ENCODE measurements at places on chromosomes 11 and 22. TPM values are rescaled to one million over a fixed set of nuclear protein-coding genes. Genes with fewer than 3 reads are reported as not detected.

Gene OR51B6
- total RNA-seq = not detected

GRCh38 chr11:130396965-130397364 lies 31.4 kb downstream of the ADAMTS8 start:
- H3K4me3 ChIP-seq = no peak overlapping the region
- no peak overlapping the region for H3K27ac ChIP-seq
- H3K27me3 ChIP-seq = peaks cover 5% of the 10 kb centered on the region
- no peaks in the 10 kb centered on the region for H3K36me3 ChIP-seq
- H3K4me1 ChIP-seq = peaks cover 7% of the 10 kb centered on the region

DNA sequence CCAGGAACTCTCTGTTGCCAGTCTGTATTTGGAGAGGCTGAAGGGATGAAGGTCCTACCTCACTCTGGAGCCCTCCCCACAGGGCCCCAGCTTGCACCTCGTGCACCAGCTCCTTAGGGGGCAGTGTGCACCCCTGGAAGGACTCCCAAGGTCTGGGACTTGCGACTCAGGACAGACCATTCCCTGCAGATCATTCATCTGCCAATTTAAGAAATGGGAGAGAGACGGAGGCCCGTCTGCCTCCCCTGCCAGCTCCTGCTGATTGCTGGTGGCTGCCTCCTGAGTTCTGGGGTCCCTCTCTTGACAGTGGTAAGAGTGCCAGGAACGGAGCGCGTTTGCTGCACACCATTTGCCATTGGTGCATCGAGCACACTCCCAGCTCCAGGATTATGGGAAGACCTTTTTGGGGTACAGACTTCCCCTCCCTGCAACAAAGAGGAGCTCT lies 27.4 kb upstream of the MALAT1 start:
- H3K36me3 ChIP-seq = no peaks in the 10 kb centered on the region
- no peaks in the 10 kb centered on the region for H3K27me3 ChIP-seq
- H3K4me3 ChIP-seq = peak overlapping the region; percentile 3
- DNase-seq = peak; percentile 15

- no peak for DNase-seq
- peaks cover 63% of the 10 kb centered on the region for H3K4me1 ChIP-seq
- peak overlapping the region; percentile 90 for H3K27ac ChIP-seq
- H3K36me3 ChIP-seq = peaks cover 62% of the 10 kb centered on the region
- H3K4me3 ChIP-seq = peak overlapping the region; percentile 90
Measured at GRCh38 chr11:6611092-6611962, 689 bp downstream of the TAF10 start.

DNA sequence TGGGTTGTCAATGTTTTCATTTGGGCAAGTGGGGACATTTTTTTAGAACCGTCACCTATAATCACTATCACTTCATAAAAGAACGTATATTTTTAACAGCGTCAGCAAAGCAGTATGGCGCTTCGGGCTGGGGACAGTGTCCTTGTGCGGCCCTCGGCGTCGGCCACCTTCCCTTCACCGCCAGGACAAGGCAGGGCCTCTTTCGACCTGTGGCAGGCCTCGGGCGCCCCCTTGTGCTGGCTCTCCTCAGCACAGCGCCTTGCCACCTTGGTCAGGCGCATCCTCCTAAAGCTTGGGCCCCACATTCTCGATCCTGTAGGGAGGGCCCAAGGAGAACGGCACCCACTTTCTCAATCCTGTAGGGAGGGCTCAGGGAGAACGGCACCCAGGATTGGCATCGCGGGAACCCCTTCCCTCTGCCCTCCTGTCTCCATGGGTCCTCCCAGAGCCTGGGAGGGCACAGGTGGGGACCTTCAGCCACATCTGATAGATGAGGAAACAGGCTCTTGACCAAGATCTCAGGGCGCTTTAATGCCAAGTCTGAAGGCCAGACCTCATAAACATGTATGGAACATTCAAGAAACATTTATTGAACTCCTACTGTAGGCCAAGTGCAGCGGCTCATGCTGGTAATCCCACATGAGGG lies 11.5 kb upstream of the FADD start:
- H3K4me3 ChIP-seq = no peak overlapping the region
- H3K27me3 ChIP-seq = peaks cover 13% of the 10 kb centered on the region
- H3K36me3 ChIP-seq = no peaks in the 10 kb centered on the region
- no peak overlapping the region for H3K27ac ChIP-seq

Gene MS4A6A
- total RNA-seq = 3.3 TPM

- H3K36me3 ChIP-seq = peaks cover 27% of the 10 kb centered on the region
- H3K4me3 ChIP-seq = no peak overlapping the region
- H3K27ac ChIP-seq = no peak overlapping the region
- no peaks in the 10 kb centered on the region for H3K27me3 ChIP-seq
Measured at GRCh38 chr22:19440411-19441195, 6.9 kb downstream of the C22orf39 start.

Gene C11orf87
- total RNA-seq = not detected

DNA sequence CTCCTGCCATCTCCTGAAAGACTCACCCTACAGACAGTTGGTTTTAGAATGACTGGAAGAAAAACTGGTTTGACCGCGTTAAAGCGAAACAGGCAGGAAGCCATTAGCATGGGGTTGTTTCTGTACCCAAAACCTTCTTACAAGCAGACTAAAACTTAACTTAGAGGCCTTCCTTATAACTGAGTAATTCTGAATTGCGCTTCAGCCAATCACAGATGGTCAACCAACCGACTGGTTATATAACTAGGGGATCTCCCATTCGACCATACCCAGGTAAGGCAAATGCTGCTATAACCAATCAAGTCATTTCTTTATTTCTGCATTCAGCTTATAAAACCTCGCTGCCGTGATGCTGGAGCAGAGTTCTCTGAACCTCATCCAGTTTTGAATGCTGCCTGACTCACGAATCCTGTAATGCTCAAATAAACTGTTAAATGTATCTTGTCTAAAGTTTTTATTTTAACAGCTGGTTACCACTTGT lies 87.8 kb upstream of the DRD2 start:
- no peaks in the 10 kb centered on the region for H3K36me3 ChIP-seq
- no peak for DNase-seq
- no peaks in the 10 kb centered on the region for H3K27me3 ChIP-seq
- no peak overlapping the region for H3K27ac ChIP-seq
- H3K4me3 ChIP-seq = no peak overlapping the region

Gene CRYBB2
- total RNA-seq = not detected

DNA sequence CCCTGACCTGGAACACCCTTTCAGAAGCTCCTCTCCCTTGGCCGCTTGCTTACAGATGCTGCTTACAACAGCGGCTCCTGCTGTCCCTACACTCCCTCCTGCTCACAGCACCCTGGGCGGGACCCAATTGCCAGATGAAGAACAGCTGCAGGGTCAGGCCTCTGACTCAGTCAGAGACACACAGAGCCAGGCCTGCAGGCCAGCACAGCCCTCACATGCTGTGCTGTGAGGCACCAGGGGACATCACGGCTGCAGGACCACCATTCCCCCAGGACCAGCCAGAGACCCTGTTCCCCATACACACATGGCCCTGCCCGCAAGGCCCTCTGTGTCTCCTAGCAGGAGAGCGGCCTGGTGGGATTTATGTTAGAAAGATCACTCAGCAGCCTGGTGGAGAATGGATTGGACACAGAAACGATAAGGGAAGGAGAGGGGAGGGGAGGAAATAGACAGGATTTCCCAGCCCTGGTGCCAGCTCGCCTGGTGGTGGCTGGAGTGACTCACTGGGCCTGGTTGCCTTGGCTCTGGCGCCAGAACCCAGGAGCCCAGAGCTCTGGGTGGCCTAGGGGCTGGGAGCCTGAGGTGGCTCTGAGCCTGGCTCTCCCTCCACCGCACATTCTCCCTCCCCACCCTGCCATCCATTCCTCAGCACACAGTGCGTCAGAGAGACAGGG lies 6.7 kb downstream of the CAPN5 start:
- no peak overlapping the region for H3K27ac ChIP-seq
- no peaks in the 10 kb centered on the region for H3K36me3 ChIP-seq
- no peaks in the 10 kb centered on the region for H3K27me3 ChIP-seq

DNA sequence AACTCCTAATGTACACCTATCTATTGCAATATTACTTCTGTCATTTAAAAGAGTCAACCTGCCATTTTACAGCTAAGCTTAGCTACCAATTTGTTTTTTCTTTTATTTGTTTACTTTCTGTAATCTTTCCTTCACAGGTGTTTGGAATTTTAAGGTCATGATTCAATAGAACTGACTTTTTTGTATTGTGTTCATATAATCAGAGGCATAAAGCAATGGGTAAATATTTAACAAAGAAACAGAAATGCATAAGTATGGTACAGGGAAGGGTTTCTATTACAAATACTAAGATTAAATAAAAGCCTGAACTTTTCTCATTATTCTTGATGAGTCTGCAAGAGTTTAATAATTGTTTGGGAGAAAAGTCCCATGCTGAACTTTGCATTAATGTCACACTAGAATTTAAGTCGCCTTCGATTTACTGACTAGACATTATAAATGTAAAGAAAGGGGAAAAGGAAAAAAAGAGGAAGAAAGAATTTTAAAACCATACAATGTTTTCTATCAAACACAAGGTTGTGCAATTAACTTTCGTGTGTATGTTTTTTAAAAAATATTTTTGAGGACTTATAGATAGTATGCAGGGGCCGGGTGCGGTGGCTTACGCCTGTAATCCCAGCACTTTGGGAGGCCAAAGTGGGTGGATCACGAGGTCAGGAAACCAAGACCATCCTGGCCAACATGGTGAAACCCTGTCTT lies 35.0 kb upstream of the HIPK3 start:
- no peak for DNase-seq
- no peak overlapping the region for H3K27ac ChIP-seq
- H3K4me1 ChIP-seq = no peaks in the 10 kb centered on the region
- H3K36me3 ChIP-seq = no peaks in the 10 kb centered on the region
- no peak overlapping the region for H3K4me3 ChIP-seq

DNA sequence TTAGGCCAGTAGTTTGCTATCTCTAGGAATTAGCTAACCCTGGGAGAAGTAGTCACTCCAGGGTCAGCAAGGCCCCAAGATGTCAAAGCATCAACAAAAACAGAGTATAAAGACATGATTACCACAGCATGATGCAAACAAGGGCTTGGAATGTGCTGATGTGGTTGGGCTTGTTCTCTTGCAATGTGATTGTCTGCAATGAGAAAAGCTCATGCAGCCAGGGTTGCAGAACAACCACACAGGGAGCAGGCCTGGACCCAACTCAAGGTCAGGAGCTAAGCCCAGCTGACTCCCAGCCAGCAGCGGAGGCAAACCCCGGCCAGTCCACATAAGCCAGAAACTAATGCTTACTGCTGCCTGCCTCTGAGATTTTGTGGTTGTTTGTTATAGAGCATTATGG lies 132.4 kb upstream of the ZC3H12C start:
- H3K36me3 ChIP-seq = no peaks in the 10 kb centered on the region
- DNase-seq = no peak
- H3K27ac ChIP-seq = no peak overlapping the region
- H3K4me3 ChIP-seq = no peak overlapping the region

Gene PICALM
- total RNA-seq = 73.3 TPM

DNA sequence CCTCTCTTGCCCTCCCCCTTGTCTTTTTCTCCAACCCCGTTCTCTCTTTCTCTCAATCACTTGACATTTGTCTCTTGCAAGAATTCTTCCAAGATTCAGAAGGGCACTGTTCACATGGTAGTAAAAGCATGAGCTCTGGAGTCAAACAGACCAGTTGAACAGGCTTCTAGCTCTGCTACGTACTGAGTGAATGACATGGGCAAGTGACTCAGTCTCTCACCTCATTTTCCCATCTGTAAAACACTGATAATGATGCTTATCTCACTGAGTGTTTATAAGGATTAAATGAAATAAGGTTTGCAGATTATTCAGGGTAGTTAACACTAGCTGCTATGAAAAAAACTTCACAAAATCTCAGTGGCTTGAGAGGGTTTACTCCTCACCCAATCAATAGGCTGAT lies 5.9 kb upstream of the IL10RA start:
- H3K4me3 ChIP-seq = no peak overlapping the region
- H3K4me1 ChIP-seq = peaks cover 69% of the 10 kb centered on the region
- no peaks in the 10 kb centered on the region for H3K36me3 ChIP-seq
- no peak for DNase-seq
- H3K27ac ChIP-seq = no peak overlapping the region
- no peaks in the 10 kb centered on the region for H3K27me3 ChIP-seq

DNA sequence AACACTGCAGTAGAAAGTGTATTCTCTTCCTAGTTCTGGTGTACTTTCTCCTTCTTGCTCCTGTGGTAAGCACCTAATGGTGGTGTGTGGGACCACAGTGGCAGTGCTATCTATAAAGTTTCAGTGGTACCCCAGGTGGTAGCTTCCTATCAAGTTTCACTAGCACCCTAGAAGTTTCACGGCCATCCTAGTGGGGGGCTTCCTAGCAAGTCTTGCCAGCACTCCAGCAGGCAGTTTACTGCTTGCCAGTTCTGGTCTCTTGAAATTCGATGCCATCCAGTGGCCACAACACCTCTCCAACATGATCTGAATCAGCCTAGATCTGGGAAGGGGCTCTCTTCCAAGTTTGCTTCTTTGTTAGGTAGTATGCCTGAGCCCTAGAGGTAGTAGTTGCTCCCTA lies 229.6 kb downstream of the SWAP70 start:
- DNase-seq = no peak
- H3K4me1 ChIP-seq = no peaks in the 10 kb centered on the region
- peaks cover 12% of the 10 kb centered on the region for H3K36me3 ChIP-seq
- no peak overlapping the region for H3K4me3 ChIP-seq
- no peaks in the 10 kb centered on the region for H3K27me3 ChIP-seq

DNA sequence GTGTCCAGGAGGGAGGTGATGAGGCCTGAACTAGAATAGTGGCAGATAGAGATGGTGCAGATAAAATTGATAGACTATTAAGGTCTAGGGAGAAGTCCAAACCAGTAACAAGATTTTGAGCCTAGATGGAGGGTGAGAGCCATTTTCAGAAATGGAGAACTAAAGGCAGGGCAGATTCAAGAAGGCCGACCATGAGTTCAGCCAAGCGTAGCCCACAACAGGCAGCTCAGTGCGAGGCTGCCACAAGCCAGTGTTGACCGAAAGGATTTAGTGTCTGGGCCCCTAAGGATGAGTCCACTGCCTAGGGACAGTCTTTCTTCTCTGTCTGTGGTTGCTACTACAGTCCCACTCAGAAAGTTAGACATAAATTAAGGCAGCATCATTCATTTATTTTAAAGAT lies 51.7 kb downstream of the PPP2R1B start:
- H3K27ac ChIP-seq = no peak overlapping the region
- no peaks in the 10 kb centered on the region for H3K4me1 ChIP-seq
- peaks cover 25% of the 10 kb centered on the region for H3K36me3 ChIP-seq
- no peak for DNase-seq

DNA sequence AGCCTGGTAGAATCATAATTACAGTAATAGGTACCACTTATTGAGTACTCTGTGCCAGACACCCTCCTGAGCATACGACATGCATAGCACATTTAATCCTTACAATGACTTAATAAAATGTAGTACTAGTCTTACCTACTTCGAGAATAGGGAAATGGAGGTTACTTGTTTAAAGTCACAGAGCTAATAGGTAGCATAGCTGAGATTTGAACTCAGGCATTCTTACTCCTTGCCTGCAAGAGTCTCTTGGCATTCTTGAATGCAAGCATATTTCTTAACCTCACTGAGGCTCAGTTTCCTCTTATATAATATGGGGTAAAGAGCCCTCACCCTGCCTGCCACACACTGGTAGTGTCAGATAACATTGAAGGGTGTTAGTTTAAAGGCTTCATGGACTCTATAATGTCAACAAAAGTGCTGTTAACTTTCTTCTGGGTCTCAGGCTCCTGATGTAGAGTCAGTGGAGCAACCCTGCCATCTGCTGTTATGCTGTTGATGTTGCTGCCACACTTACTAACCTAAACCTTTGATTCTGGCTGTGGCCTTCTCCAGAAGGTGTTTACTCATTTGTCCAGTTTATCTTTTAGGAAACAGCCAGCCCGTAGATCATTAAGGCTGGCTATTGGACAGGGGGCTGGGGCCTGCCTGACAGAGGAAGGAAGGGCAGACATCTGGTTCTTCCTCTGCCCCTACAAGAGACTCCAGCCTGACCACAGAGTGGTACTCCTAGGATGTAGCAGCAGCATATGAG lies 18.9 kb downstream of the LIMK2 start:
- peak; percentile 47 for DNase-seq
- peaks cover 15% of the 10 kb centered on the region for H3K36me3 ChIP-seq
- no peak overlapping the region for H3K4me3 ChIP-seq
- H3K27me3 ChIP-seq = no peaks in the 10 kb centered on the region
- H3K4me1 ChIP-seq = peaks cover 28% of the 10 kb centered on the region

Data from CD4-positive, alpha-beta T cell (primary cell).